Stimulated activated CD8-positive, alpha-beta memory T cell treated with anti-CD3 and anti-CD28 coated beads, Interleukin-12 subunit alpha, Interleukin-12 subunit beta, amount 100 ng/mL, for 1 hour (primary cell): ENCODE measurements at places on chromosomes 1 and 21.

DNA sequence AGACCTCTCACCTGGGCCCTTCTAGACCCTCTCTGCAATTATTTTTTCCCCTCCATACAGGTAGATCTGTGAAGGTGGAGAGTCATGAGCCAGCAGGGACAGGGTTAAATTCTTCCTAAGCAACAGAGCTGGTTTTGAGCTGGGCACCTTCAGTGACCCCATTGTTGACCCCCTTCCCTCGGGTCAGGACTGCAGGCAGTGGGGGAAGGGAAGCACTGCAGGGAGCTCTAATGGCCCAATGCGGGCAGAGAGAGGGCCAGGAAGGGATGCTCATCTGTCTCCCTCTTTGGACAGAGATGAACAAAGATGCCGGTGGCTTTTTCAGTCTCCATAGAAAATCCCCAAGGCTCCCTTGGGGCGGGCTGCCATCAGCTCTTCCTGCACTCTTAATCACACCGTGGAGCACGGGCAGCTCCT, 21.4 kb downstream of the SOX13 start:
- no peak for DNase-seq

- no peak for DNase-seq
Observed at GRCh38 chr1:66253330-66253921, 280.5 kb upstream of the SGIP1 start.

GRCh38 chr1:56868761-56869160, 14.2 kb downstream of the C8A start:
- no peak for DNase-seq

DNA sequence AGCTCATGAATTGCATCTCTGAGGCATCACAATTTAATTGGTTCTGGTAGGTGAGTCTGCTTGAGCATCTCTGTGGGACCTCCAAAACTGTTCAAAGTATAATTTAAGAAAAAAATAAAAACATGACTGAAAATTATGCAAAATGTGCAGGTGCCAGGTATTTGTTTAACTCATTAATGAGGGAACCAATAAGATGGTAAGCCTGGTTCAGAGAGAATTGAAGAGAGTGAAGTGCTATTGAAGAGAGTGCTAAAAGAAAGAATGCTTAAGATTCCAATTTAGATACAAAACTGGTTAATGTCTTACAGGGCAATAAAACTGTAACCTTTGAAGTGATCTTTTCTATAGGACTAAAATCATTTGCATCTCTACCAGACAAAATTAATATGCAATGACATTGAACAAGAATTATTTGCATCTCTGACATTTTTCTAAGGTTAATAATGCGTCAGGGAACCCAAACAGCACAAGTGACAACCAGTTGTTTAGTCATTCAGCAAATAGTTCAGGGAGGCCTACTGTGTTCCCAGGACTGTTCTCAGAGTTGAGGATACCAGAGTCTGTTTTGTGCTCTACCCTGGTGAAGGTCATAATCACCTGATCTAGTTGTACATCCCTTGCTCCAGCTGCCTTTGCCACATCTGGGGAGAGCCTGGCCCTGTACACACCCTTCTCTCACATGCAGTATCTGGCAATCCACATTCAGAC, 183.5 kb downstream of the PATJ start:
- DNase-seq = no peak

DNA sequence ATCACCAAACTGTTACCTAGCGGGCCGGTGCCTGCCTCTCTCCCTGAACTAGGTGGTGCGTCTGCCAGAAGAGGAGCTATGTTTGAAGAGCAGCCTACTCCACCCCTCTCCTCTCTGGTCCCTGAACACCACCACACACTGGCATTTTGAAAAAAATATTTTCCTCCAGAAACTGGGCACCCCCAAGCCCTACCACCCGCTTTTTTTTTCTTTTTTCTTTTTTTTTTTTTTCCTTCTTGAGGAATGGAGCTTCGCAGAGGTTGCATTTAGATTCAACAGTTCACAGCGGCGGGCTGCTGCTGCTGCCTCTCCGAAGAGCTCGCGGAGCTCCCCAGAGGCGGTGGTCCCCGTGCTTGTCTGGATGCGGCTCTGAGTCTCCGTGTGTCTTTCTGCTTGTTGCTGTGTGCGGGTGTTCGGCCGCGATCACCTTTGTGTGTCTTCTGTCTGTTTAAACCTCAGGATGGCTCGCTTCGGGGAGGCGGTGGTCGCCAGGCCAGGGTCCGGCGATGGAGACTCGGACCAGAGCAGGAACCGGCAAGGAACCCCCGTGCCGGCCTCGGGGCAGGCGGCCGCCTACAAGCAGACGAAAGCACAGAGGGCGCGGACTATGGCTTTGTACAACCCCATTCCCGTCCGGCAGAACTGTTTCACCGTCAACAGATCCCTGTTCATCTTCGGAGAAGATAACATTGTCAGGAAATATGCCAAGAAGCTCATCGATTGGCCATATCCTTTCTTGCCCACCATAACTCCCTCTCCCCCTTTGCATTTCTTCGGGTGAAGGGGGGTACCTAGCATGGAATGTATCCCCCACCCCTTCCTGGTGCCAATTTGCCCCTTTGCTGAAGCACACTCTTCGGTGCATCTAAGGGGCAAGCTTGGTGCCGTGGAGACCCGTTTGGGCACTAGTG, at the start of gene CACNA1E:
Gene CACNA1E, plus strand, starts transcription at position 233 of the 911 bp plus-strand sequence. Its CDS starts 228 bp downstream, at position 461.
- DNase-seq = no peak

DNA sequence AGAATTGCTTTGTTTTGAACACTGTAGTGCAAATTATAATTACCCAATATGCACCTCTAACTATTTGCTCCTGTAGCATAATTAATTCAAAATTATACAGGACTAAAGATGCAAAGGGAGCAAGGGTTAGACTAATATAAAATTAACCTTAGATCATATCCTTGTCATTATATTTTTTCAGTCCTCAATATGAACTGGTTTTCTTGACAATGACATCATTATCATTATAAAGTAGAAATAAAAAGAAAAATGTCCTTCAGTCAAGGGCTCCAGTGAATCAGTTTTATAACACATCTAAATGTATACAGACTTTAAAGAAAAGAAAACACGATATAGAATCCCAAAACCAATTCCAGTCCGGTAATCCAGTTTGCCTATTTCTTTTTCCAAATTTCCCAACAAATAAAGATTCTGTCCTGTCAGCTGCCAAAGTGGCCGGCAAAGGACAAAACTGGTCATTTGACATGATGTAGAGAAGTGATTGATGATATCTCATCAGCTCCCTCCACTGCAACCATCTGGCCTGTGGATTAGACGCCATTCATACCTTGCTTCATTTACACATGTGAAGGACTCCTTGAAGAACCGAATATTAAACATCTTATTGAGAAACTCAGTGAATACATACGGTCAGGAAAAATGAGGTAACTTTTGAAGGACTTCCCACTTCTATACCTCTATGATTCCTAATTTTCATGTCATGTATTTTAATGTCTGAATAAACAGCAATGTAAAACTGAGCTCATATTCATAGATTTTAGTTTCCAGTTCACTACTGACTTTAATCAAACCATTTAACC, 15.5 kb downstream of the DPYD start:
- no peak for DNase-seq

DNA sequence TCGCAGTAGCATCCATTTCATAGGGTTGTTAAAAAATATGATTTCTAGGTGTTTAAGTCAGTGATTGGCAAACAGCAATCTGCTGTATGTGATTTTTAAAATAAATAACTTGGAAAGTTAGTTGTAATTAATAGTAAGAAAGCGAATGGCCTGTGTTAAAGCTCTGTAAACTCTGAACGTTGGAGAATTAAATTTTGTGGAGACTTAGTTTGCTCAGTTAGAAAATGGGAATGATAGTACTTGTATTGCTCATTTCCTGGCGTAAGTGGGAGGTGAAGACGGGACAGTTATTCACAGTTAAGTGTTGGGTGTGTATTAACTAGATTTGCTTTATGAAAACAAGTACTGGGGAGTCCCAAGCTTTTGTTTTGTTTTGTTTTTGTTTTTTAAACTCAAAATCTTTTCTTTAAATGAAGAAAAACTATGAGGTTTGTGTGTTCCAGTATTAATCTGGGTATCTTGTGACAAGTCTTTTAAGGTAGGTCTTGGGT, 995 bp downstream of the CACYBP start:
- no peak for DNase-seq

DNA sequence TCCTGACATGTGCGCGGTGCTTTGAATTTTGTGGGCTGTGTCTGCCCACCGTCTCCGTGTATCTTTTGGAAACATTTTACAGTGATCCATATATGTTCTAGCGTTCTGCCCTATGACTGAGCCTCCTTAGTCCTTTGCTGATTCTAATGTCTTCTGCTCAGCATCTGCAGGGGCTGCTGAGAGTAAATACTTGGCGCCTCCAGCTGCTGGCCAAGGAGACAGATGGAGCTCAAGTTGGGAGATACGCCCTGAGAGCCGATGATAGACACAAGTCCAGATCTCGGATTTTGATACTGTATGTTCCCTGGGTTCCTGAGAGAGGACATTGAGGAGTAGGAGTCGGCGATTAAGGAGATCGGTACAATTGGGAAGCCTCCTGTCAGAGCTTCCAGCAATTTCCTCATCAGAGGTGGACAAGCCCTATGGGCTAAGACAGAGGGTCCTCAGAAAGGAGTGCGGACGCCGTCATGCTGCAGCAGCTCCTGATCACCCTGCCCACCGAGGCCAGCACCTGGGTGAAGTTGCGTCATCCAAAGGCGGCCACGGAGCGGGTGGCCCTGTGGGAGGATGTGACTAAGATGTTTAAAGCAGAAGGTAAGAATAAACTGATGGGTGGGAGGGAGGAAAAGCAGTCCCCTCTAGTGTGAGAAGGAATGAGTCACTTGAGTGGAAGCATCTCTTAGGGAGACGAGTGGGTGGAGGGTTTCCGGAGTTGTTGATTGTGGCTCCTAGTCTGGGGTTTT, 390 bp downstream of the ZFP69B start:
- peak; percentile 67 for DNase-seq

DNA sequence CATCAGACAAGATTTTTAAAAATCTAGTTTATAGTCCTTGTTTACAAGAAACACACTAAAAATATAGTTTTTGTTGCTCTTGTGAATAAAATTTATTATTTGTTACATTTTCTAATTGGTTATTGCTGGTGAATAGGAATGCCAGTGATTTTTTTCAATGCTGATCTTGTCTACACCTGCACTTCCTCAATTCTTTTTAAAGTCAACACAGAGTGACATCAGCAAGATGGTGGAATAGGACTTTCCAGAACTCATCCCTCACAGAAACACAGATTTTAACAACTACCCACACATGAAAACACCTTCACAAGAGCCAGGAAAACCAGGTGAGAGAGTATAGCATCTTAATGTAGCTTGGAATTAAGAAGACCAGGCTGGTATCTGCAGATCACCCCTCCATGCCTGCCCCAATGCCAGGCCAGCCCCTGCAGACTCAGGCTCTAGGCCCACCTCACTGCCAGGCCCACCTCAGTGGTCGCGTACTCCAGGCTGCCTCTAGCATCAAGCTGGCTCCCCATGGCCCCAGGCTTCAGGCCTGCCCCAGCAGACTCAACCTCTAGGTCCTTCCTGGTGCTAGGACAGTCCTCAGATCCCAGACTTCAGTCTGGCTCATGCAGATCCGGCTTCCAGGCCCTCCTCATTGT, 117.6 kb downstream of the WDR3 start:
- no peak for DNase-seq

DNA sequence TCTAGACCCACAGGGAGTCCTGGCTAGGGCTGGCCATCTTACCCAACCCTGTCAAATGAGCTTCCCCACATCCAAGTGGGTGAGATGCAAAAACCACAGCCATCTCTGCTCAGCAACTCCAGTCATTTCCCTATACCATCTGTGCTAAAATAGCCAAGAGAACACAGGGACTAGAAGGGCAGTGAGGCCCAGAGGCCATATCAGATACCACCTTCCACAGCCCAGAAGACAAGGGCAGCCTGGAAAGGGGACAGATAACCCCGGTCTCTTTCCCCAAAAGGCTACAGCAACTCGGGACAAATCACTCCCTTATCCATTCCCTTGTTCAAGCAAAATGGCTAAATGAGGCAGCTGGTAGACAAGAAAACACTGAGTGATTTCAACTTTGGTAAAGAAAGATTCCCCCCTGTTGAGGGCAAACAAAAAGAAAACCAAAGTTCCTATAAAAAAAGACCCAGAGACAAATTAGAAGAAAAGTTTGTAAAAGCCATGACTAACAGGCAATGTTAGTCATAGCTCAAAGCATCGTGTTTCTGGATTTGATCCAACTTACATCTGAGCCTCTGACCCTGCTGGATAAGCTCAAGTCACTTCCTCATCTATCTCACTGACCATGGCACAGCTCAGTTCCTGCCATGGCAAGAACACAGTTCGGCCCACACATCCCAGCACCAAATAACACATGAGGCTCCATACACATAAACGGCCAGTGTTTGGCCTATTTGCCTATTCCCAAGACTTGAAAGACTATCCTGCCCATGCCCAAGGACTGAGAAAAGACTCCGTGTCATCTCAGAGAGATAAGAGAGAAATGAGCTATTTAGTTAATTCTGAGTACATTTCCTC, 3.1 kb downstream of the LAMB3 start:
- DNase-seq = no peak

- no peak for DNase-seq
Observed at GRCh38 chr1:171488190-171488929, 3.0 kb downstream of the PRRC2C start.

DNA sequence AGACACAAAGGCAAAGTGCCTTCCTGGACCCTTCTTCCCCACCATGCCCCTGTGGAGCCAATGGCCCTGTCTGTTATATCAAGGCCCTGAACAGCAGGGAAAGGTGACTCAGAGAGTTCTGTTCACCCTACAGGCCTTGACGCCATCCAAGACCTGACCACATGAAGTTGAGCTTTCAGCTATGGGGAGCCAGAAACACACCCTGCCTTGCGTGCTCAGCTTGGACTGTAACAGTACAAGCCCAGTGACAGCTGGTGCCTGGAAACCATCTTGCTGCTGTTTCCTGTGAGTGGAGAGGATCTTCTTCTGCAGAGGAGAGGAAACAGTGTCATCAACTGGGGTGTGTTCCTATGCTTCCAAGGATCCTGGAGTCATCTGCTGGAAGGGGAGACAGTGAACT, 165.0 kb upstream of the IRF2BP2 start:
- no peak for DNase-seq

GRCh38 chr1:234495231-234495990, 16.4 kb upstream of the TARBP1 start:
- no peak for DNase-seq

GRCh38 chr21:44845418-44846223, 27.8 kb upstream of the SUMO3 start:
- DNase-seq = peak; percentile 17

- no peak for DNase-seq
Observed at GRCh38 chr1:168088511-168089325, 48.0 kb downstream of the GPR161 start.

DNA sequence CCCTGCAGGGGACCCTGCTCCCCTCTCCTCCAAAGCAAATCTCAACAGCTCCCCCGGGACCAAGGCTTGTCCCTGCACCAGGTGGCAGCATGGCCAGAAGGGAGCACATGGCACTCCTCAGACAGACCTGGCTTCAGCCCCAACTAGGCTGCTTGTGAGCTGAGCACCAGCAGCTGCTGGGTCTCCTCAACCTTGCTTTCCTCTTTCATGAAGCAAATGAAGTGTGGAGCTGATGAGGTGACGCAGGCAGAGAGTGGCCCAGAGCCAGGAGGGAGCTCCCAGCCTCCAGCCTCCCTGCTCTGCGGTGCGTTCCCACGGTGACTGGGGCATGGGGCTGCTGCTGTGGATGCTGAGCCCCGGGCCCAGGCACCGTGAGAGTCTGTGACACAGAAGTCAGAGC, 34.0 kb downstream of the MEGF6 start:
- no peak for DNase-seq
